ENCODE measurements at places on chromosomes 6 and 20.

- no peak for DNase-seq
Observed at GRCh38 chr6:157291356-157291755, 32.0 kb downstream of the TMEM242 start.

DNA sequence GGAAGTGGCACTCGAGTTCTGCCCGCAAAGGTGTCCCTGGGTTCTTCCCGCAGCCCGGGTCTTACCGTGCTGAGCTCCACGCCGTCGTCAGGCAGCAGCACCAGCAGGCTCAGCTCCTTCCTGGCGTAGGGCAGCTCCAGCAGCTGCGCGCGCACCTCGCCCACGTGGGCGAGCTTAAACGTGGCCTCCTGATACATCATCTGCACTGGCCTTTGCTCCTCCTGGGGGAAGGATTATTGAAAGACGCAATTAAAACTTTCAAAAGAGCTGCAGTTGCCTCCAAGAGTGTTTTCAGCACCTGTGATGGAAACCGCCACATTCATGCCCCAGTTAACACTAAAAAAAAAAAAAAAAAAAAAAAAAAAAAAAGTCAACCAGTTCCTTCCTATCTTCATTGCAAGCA is 11.3 kb downstream of the SERPINB9 start:
- no peak for DNase-seq

DNA sequence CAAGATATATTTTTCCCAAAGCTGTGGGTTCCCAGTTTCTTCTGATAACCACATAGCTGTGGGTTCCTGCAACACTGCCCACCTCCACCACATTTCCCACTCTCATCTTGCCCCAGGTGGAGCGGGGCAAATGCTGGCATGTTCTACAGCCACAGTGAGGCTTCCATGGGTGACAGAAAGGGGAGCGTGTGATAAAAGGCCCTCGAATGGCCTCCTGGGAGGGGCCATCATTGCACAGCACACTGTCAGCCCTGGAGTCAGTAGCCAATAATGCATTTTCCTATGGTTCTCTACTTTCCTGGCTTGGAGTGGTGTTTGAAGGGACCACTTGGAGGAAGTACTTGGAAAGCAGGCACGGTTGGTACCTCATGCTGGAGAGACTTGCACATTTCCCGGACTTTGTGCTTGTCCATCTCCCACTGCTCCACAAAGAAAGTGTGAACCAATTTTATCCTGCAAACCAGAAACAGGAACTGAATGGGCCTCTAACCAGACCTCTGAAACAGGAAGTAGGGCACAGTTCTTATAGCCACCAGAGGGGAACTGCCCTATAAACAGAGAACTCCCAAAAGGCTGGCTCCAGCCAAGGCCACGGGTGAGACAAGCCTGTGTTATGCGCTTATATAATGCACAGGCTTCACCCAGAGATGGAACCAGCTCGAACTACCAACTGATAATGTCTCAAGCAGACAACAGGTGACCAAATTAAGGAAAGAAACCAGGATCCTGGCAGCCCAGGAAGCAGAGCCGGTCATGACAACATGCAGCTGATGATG is 8.6 kb downstream of the MAP3K5 start:
- DNase-seq = no peak

DNA sequence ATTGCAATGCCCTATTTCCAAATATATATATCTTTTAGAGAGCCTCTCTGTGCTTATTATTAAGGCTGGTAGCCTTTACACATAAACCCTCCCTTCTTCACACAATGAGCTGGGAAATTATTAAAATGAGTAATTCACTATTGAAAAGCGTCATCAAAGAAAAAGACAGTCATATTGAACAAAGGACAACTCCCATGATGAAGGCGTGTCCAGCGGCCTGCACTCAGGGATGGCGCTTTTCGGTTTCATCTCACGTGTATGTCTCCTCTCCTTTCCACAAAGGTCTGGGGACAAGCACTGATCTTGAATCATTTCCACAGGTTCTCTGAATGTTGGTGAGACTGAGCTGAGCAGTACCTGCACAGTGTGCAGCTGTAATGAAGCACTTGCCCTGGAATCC is 3.5 kb downstream of the SERPINB9 start:
- no peak for DNase-seq

- DNase-seq = no peak
Observed at GRCh38 chr20:58829531-58829941, 21.2 kb downstream of the GNAS-AS1 start.

DNA sequence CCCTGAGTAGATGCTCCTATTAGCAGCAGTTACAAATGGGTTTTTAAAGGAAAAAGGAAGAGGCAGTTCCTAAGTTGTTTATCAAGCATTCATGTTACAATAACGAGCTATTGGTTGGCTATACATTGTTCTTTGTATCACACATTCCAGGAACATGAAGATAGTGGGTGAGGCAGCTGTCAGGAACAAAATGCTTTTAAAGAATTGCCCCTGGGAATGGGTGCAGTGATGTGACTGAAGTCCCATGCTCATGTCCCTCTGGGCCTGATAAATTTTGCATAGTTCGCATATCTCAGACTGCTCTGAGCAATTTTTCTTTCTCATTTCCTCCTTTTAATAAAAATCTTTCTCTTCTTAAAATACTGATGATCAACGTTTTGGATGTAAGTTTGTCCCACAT is 3.7 kb downstream of the ENPP1 start:
- no peak for DNase-seq

DNA sequence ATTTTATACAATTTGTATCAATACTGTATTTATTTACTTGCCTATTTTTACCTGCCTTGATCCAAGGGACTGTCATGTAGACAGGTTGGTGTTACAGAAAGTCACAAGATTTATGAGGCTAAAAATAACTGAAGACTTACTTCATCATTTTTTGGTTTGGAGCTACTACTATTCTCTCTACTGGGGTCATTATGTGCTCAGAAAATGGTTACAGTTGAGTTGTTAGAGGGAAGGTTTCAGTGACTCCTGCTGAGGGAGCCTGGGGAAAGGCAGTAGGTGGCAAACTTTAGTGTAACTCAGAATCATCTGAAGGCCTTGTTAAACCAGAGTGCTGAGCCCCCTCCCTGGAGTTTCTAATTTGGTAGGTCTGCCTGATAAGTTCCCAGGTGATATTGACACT is 118.8 kb downstream of the TINAG start:
- DNase-seq = no peak

DNA sequence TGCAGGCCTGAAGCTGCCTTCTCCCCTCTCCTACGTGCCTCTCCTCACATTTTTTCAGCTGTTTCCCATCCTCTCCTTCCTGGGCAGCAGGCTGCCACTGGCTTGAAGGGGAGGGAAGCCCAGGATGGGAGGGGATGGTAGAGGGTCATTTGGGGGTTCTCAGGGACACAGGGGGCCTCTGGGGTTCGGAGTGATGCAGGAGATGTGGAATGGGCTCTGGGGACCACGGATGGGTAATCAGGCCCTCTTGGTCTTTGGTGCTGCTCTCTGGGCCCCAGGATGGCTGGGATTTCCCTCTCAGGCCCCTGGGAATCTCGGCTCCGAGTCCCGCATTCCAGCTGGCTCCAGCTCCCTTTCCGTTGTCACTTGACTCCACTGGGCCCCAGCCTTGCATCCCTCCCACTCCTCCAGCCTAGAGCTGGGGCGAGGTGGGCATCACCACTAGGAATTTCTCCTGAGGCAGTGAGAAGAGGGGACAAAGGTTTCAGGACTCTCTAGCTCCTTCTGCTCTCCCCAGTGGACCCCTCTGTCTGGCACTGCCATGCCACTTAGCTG is 2.0 kb upstream of the DDR1 start:
- DNase-seq = peak; percentile 40

GRCh38 chr6:116568821-116569755 is 2.2 kb upstream of the RWDD1 start:
- DNase-seq = no peak

DNA sequence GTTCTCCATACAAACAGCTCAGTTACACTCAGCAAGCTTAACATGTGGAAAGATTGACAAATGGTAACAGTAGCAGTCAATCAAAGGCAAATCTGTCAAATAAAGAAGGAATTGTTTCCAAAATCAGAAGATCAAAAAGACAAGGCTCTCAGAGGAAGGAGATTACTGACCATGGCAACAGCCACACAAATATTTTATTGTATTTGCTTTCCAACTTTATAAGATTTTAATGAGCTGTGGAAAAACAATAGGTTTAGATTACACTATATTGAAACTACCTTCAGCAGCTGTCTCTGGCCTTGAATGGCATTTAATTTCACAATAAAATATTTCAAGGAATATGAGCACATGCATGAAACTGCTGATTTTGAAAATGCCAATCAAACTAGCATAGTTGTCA is 1143.9 kb upstream of the GJE1 start:
- DNase-seq = no peak

GRCh38 chr20:16848061-16848460 is 99.9 kb downstream of the OTOR start:
- DNase-seq = no peak

- DNase-seq = no peak
Observed at GRCh38 chr6:124924333-124924759, 37.9 kb upstream of the RNF217 start.

DNA sequence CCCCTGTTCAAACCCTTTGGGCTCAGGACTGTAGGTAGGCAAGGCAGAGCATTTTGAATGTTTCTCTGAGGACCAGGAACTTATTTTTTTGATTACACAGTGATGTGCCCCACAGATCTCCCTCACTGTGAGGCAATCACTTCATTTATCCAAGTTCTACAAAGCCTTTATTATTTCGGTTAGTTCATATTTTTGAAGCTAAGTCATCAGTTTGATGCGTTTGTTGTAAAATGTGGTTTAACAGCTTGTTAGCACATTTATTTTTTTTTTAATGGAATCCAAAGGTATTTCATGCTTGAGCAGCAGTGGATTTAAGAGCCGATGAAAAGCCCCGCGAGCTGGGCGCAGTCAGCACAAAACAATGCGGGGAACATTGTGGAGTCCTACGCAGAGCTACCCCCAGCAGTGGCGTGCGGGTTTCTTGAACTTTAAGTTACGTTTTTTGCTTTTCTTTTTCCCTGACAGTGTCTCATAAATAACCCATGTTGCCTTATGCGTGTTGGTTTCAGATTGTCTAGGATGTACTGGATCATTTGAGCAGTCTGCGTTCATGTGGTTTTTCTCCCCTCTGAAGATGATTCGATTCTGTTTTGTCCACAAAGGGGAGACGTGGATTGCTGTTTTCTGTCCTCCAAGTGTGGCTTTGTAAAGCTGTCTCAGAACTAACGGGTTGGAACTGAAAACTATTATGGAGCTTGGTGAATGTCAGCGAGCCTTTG is 233.6 kb upstream of the BMP2 start:
- DNase-seq = no peak

GRCh38 chr6:31464252-31465184 is 33.4 kb upstream of the MICB start:
- no peak for DNase-seq

DNA sequence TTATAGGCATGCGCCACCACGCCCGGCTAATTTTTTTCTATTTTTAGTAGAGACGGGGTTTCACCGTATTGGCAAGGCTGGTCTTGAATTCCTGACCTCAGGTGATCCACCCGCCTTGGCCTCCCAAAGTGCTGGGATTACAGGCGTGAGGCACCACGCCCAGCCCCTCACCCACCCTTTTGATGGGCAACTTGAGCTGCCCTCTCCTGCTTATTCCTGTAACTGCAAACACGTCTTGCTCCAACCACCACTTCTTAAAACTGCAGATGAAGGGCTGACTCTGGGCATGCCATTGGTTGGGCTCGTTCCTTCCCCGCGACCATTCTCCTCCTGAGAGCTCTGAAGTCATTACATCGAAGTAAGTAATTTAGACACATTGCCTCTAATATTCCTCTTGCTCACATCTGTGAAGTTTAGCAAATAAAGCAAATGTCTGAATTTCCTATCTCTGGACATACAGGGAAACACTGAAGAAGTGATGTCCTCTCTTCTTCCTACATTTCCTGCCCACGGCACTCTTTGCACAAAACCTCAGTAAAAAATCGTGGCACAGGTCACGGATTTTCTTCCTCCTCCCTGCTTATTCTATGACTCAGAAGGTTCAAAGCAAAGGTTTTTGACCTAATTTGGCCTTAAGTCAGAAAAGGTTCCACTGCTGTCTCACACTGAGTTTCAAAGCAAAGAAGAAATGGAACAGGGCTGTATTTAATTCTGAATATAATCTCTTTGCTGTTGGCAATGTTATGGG is 117.5 kb downstream of the GMPR start:
- DNase-seq = no peak

DNA sequence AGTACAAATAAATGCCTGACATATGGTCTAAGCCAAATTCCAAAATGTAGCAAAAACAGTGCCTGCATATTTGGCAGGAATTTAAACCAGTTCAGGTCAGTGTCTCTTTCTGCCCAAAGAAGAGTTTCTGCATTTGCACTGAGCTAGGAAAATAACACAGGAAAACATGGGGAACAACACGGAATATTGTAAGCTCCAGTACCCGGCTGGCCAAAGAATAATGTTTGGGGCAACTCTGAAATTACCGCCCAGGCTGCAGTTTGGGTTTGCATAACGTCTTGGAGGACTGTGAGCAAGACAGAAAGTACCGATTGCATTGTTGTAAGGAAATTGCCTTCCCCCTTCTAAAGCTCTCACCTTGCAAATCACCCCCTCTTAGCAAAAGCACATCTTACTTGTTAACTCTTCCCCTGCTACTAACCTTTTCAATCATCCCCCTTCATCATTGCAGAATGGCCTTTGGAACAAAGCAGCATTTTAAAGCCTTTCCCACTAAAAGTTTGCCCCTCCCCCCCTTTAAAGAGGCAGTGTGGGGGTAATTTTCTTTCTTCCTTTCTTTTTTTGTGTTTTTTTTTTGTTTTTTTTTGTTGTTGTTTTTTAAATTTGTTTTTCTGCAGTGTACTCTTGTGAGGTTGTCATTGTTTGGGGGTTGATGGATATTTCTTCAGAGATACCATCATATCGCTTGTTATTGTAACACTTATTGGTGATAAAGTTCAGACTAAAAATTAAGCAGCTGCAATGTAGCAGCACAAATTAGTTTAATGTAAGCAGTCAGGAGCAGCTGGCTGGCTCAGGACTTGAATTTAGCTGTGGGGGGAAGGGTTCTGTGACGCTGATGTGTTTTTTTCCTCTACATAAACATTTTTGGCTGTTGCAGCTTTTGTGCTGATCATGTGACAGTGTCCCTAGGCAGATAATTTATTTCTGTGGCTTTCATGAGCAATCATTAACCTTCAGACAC is 100.0 kb upstream of the CITED2 start:
- DNase-seq = no peak

DNA sequence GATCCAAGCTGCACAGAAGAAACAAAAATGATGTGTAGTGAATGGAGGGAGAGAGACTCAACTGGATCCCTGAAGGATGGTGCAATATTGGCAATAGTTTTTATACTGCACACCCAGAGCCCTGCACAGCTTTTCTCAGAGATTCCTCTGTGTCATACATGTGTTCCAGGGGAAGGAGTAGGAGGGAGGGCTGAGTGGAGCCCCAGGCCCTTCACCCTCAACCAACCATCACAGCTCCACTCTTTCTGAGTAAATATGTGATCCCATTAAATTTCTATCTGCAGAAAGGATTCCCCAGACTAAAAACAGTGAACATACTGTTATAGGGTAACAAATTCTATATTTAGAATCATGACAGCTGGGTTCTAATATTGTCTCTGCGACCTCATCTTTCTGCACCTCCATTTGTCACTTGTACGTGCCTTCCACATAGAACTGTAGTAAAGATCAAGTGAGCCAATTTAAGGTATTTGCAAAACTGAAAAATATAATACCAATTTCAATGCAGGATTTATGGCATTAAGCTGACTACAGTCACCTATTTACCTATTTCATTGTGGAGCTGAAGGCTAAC is 421.4 kb upstream of the NRSN1 start:
- no peak for DNase-seq

All from neuronal stem cell (in vitro differentiated cells).